Activated CD8-positive, alpha-beta memory T cell treated with anti-CD3 and anti-CD28 coated beads for 1 hour (primary cell): ENCODE measurements at places on chromosomes 16 and 17.

GRCh38 chr17:42274812-42275526, 1.2 kb downstream of the STAT5B start:
- DNase-seq = no peak

- DNase-seq = no peak
These were observed 6.2 kb downstream of the BCL6B start for GRCh38 chr17:7029096-7029495.

DNA sequence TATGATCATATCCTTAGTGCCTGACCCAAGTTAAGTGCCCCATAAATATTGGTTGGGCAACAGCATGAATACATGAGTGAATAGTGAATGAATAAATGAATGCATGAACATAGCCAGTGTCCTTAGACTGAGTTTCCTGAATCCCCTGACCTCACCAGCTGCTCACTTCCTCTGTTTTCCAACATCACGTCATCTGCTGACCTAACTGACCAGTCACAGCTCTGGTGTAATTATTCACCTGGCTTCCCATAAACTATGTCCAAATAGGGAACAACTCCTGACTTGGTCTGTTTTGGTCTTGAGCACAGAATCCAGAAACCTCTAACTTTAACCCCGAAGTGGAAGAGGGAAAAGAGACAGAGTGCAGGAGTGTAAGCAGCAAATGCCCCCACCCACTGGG, 83.4 kb downstream of the ASIC2 start:
- DNase-seq = no peak

DNA sequence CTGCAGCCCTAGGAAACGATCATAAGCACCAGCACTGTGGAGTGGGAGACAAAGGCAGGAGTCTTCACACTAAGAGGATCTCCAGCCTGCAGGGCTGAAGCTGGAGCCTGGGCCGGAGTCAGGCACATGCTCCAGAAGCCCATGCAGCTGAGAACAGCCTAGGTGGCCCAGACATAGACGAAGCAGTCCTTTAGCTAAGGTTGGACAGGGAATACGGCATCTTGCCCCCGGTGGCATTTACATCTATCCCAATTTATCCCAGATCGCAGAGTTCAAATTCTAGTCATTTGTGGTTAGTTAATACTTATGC, 13.9 kb downstream of the TSPOAP1 start:
- no peak for DNase-seq

DNA sequence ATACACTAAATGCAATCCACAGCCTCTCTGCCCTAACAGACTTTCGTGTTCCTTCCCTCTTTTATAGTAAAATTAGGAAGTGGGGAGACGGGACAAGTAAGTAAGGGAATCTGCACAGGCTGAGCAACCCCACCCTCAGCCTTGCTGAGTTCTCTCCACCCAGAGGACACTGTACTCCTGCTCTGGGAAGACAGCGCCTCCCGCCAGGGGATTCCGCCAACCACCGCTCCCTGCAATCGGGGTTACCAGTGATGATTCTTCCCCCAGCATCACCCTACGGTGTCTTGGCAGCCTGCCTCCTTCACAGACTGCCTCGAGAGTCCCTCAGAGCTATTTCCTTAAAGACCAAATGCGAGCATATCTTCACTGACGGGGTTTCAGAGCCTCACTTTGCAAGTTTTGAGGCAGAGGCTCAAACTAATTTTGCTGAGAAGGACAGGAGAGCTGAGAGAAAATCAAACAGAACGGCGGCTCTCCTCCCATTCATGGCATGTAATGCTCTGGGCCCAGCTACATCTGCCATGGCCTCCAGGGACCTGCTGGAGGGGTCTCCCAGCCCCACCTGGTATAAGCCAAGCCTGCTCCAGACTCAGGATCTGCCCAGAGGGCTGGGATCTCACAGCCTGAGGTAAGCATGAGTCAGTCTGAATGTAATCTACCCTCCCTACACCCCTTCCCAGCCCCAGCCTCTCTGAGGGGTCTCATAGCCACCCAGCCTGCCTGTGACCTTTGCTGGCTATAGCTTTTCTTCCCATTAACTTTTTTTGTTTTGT, 22.7 kb upstream of the ASGR2 start:
- DNase-seq = no peak

- DNase-seq = no peak
These were observed 25.7 kb downstream of the IRF8 start for GRCh38 chr16:85924675-85925074.

- peak; percentile 73 for DNase-seq
These were observed at the start of gene ADCY7 for GRCh38 chr16:50266337-50267091. Gene ADCY7 (plus strand): TSS chr16:50266551. CDS start chr16:50288180, 21,629 bp downstream.

DNA sequence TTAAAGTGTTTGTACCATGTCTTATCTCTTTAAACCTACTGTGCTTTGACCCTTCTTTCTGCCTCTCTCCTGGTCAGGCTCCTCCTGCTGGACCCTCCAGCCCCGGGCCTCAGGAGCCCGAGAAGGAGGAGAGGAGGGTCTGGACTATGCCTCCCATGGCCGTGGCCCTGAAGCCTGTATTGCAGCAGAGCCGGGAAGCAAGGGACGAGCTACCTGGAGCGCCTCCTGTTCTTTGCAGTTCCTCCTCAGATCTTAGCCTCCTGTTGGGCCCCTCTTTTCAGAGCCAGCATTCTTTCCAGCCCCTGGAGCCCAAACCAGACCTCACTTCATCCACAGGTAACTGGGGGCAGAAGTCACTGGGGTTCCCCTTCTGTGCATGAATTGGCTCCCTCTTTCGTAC, 13.6 kb downstream of the CNTROB start:
- DNase-seq = no peak

GRCh38 chr16:63998-64913, 8.2 kb downstream of the RHBDF1 start:
- no peak for DNase-seq

- no peak for DNase-seq
These were observed 155.3 kb downstream of the AIPL1 start for GRCh38 chr17:6279659-6280058.

DNA sequence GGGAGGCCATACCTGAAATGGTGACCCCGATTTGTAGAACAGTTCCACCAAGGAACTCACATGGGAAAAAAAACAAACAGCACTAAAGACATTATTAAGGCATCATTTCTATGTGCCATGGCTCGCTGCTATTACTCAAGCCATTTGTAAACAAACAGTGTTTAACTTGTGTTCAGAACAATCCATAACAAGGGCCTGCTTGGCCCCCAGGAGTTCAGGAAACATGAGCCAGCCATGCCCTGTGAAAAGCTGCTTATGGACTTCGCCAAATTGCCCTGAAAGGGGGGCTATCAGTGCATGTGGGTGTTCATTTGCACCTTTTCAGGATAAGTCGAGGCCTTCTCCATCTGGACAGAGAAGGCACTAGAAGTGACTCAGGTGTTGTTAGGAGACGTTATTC, 8.0 kb downstream of the POLR3K start:
- DNase-seq = no peak

- DNase-seq = no peak
These were observed 110.8 kb upstream of the MPHOSPH6 start for GRCh38 chr16:82280867-82281266.

- DNase-seq = no peak
These were observed 16.0 kb upstream of the LHX1 start for GRCh38 chr17:36921095-36921851.

GRCh38 chr16:78571898-78572358, 472.5 kb downstream of the WWOX start:
- DNase-seq = no peak

GRCh38 chr16:49431040-49431439, 57.4 kb downstream of the C16orf78 start:
- DNase-seq = no peak

DNA sequence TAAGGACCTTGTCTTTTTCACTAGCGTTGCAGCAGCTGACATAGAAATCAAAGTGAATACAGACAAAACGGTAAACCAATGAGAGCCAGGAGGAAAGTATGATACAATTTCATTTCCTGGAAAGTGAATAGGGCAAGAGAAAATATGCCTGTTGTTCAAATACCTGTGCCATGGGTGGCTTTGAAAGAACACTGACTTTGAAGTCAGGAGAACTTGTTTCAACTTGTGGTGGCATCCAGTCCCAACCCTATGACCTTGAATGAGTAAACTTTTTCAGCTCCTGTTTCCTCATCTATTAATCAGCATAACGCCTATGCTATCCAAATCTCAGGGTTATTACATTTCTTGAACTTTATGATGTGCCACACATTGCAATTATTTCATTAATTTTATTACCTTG, 173.7 kb upstream of the HS3ST3A1 start:
- no peak for DNase-seq

- DNase-seq = no peak
These were observed 24.9 kb downstream of the RAB11FIP3 start for GRCh38 chr16:450385-450784.

GRCh38 chr17:47776330-47777197, 43.5 kb downstream of the TBX21 start:
- no peak for DNase-seq

DNA sequence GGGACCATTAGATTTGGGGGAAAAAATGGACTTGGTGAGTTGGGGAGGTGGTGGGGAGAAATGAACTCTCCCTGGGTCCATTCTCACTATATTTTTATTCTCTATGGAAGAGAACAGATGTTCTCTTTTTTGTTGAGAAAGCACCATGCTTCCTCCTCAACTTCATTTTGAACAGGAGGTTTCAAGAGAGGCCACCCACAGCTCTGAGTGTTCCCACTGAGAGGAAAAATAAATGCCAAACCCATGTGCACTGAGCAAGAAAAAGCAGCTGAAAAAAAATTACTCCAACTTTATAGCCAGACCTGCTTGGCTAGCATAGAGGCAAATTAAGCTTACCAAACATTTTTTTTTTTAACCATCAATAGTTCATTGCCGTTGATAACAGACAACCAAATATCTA, 883.6 kb downstream of the KCNJ2 start:
- DNase-seq = no peak

- no peak for DNase-seq
These were observed 30.2 kb upstream of the GPRC5B start for GRCh38 chr16:19914877-19915276.
